ENCODE measurements at places on chromosomes 4 and X. TPM values are rescaled to one million over a fixed set of nuclear protein-coding genes. Genes with fewer than 3 reads are reported as not detected.

The SLC25A5 gene
- 323 TPM for total RNA-seq

The NLGN4X gene
- 4.2 TPM for total RNA-seq

The FGF13 gene
- total RNA-seq = 3.2 TPM

The FGF2 gene
- total RNA-seq = 11.1 TPM

The ARMCX1 gene
- 21.7 TPM for total RNA-seq

DNA sequence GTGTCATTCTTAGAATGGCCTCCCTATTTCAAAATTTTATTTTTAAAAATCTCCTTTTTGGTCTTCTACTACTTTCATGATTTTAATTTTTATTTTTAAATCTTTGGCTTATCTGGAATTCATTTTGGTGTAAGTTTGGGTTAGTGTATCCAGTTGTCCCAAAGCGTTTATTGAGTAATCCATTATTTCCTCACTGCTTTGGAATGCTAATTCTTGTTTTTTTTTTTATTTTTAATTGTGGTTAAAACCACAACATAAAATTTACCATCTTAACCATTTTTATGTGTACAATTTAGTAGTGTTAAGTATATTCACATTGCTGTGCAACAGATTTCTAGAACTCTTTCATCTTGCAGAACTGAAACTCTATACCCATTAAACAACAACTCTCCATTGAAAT is 8.7 kb downstream of the CITED1 start:
- H3K27me3 ChIP-seq = no peaks in the 10 kb centered on the region
- H3K27ac ChIP-seq = no peak overlapping the region
- DNase-seq = no peak

- H3K4me3 ChIP-seq = no peak overlapping the region
- no peak overlapping the region for H3K27ac ChIP-seq
- no peaks in the 10 kb centered on the region for H3K36me3 ChIP-seq
- no peaks in the 10 kb centered on the region for H3K27me3 ChIP-seq
- H3K4me1 ChIP-seq = no peaks in the 10 kb centered on the region
These were observed 139.3 kb downstream of the TLL1 start for GRCh38 chr4:166012129-166013030.

- DNase-seq = no peak
- H3K4me1 ChIP-seq = peaks cover 21% of the 10 kb centered on the region
- H3K27me3 ChIP-seq = peaks cover 58% of the 10 kb centered on the region
- peak overlapping the region; percentile 11 for H3K27ac ChIP-seq
- H3K36me3 ChIP-seq = no peaks in the 10 kb centered on the region
These were observed 1.3 kb upstream of the PCDH7 start for GRCh38 chr4:30718641-30719453.

GRCh38 chrX:147958291-147958690 is 22.8 kb upstream of the FMR1NB start:
- no peaks in the 10 kb centered on the region for H3K27me3 ChIP-seq
- H3K4me1 ChIP-seq = no peaks in the 10 kb centered on the region

DNA sequence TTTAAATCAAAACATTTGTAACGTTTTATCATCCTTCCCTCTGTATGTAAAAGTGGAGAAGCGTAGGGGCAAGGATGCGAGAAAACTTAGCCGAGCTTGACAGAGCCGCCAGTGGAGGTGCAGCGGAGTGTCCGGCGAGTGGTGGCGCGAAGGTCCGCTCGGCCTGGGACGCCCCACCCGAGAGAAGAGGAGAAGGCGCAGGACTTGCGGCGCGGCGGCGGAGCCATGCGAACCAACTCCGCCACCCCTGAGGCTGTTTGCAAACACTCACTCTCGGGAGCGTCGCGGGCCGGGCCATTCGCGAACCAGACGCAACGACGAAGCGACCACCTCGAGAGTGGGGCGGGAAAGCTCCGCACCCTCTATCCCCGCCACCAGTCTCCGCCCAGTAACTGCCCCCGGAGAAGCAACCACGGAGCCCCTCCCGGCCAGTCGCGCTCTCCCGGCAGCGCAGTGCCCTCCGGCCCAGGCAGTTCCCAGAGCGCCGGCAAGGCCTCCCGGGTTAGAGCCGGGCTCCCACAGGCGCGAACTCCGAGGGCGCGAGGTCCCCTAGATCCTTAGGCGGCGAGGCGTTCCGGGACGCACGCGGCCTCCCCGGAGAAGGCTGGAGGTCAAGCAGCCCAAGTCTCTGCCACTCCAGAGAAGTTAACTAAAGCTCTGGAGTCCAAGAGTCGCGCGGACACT is 2.3 kb upstream of the MAB21L2 start:
- H3K4me3 ChIP-seq = peak overlapping the region; percentile 30
- no peaks in the 10 kb centered on the region for H3K36me3 ChIP-seq
- no peak overlapping the region for H3K27ac ChIP-seq
